Esophagus muscularis mucosa (tissue), 4 donors: ENCODE measurements at places on chromosomes 2 and 18.

DNA sequence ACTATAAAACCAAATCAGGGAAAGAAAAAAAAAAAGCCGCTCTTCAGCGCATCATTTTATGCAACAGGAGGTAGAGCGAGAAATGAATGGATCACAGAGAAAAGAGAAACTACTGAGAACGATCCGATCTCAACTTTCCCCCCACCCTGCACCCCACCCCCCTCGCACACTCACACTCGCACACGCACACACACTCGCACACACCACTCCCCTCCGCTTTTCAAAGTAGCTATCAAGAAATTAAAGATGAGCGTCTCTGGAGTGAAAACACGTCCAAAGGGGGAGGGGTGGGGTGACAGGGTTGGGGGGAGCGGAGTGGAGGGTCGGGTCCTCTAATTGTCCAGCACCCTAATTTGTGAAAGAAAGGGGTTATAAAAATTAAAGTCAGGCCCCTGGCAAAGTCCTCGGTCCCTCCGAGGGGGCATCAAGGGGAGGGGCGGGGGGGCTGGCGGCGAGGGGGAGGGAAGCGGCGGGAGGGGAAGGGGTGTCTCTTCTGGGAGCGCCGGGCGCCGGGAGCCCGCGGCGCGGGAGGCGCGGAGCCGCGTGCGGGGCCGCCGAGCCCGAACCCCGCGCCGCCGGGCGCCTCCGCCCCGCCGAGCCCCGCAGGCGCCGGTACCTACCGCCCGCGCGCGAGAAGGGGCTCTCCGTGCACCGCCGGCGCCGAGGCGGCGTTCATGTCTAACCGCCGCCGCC lies 428 bp downstream of the TCF4 start:
- DNase-seq, result no peak

DNA sequence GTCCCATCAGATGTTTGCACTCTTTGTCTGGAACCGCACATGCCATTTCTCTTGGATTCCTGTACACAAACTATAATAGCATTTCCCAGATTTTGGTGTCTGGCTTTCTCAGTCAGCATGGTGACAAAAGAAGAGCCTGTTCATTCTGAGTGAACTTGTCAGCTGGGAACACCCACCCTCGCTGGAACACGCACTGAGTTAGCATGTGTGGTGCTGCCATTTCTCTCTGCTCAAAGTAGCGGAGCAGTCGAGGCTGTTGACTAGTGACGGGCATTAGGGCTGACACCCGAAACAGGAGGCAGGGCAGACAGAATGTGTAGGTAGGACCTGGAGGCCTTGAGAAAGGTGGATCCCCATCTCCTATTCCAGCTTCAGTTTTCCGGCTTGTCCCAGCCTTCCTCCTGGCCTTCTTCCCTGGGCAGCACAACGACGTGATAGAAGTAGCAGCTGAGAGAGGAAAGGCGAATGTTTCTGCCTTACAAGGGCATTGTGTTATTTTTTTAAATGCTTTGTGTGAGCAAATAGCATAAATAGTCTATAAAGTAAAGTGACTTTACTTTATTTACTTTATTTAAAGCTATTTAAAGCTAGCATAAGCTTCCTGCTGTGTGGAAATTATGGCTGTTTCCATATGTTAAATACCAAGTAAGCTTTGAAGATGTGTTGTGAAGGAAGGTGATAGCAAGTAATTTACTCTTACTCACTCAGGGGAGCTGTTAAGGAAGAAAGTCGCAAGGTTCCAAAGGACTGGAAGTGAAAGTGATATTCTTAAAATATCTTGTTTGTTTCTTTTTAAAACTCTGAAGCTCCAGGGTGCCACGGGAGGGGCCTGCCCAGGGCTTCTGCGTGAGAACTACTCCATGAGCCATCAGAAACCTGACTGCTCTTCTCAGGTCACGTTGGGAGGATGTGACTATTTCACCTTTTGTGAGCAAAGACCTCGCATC lies 272.6 kb downstream of the NEDD4L start:
- DNase-seq, result no peak

DNA sequence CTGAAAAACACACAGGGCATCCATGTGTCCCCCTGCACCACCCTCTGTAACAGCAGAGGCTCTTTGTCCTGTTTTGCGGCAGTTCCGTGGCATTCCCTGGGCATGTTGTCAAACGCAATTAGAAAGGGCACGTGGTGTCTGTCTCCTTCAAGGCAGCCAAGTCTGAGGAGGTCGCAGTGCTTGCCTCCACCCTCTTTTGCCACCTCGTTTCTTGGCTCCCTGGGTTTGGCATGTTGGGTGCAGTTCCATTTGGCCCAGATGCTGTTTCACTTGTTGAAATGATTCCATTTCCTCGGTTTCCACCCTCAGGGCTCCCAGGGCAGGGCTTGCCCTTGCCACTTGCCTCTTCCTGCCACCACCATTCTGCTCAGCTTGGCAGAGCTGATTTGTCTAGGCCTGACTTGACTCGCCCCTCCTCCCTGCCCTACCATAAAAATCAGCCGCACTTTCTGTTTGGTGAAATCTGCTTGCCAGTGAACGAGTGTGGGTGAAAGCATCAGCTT lies 12.4 kb downstream of the CCL20 start:
- DNase-seq, result no peak

DNA sequence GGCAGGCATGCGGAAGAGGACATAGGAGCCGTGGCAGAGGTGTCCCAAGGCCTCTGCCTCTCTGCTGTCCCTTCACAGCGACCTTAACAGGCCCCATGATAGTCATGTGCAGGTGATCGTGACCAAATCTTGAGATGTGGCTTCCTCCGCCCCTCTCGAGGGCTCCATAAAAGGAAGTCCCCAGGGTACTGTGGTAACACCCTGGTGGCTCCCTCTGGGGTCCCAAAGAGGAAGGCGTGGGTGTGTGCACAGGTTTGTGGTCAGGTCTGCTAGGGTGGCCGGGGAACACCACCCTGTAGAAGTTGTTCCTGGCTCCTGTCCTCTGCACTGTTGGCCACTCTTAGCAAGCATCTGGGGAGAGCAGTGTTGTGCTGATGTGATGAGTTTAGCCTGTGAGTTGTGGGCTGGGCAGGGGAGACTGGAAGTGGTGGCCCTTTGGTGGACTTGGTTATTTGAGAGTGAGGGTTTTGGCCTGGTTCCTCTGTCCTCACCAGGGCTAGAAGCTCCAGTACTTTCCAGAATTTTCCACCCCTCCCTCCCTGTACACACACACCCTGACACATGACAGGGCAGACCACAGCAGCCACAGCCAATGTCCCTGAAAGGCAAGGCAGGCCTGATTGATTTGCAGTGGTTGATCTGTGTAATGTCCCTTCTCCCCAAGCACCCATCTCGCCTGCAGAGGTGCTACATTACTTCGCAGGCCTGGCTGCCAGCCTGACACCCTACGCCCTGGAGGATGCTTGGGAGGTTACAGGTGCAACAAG lies 68.9 kb upstream of the BOD1L2 start:
- no peak for DNase-seq

DNA sequence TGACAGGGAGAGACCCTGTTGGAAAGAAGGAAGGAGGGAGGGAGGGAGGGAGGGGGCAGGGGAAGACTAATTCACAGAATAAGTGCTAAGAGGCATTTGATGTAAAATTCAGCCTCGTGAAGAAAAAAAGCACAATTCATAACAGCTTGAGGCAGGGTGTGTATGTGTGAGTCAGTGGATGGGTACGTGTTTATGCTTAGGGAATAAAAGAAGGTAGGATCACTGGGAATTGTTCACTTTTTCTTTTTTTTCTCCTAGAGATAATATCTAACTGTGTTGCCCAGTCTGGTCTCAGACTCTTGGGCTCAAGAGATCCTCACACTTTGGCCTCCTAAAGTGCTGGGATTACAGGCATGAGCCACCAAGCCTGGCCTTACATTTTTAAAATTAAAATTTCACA lies 39.2 kb downstream of the WDR33 start:
- DNase-seq, result no peak

DNA sequence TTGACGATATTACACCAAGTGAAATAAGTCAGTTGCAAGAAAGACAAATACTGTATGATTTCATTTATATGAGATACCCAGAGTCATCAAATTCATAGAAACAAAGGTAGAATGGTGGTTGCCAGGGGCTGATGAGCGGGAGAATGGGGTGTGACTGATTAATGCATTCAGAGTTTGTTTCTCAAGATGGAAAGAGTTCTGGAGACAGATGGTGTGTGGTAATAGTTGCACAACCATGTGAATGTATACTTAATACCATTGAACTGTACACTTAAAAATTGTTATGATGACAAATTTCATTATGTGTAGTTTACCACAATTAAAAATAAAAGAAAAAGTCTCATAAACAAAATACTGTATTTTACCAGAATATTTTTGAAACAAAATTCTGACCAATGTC lies 117.3 kb downstream of the PIGN start:
- no peak for DNase-seq
